ENCODE measurements at places on chromosomes 1 and 21.
A peak's percentile ranks its signal among the peaks of the same experiment; 100 is the strongest.

DNA sequence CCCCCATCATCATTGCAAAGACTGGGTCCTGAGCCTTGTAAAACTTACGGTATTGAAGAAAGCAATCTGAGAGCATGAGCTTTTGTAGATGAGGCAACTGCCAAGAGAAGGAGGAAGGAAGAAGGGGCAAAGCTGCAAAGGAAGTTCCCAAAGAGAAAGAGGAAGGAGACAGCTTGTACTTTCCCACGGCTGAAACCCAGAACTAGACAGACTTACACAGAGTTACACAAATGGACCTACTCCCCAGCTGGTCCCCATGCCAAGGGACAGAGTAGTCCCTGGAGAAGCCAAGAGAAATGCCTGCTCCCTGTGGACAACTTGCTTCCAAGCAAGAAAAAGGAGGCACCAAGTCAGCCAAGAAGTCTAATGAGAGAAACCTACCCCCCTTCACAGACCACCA lies 22.6 kb downstream of the SLC5A9 start:
- no peak for DNase-seq

DNA sequence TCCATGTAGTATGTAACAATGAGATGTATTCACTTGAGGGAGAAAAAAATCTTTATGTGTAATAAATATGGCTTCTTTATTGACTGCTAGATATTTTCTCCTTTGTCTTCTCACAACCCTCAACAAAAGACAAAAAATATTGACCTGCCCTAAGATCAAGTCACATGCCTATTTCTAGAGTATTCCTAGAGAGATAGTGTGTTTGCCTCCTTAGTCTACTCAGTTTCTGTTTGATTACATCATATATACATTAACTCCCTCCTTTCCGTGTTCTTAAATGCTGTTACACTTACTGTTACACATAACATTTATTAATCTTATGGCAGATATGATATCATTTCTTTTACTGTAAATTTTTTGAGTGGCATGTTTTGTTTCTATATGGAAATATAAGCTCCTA lies 281.6 kb upstream of the RGS18 start:
- no peak for DNase-seq

GRCh38 chr1:45982359-45982758 lies 150.1 kb downstream of the PIK3R3 start:
- DNase-seq: no peak

- DNase-seq: no peak
These were observed 7.0 kb downstream of the TMEM61 start for GRCh38 chr1:54987427-54987826.

DNA sequence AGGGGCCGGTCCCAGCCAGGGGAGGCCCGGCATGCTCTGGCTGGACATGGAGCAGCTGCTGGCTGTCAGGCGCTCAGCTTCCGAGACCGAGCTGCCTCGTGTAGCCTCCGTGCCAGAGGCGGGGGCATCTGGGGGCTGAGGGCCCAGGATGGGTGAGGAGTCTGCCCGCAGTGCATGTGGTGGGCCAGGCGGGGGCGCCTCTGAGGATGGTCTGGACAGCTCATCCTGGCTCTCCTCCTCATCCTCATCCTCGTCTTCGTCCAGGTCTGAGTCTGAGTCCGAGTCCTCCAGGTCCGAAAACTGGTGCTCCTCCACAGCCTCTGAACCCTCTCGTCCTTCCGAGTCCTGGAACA lies 28.9 kb upstream of the EDN2 start:
- no peak for DNase-seq

DNA sequence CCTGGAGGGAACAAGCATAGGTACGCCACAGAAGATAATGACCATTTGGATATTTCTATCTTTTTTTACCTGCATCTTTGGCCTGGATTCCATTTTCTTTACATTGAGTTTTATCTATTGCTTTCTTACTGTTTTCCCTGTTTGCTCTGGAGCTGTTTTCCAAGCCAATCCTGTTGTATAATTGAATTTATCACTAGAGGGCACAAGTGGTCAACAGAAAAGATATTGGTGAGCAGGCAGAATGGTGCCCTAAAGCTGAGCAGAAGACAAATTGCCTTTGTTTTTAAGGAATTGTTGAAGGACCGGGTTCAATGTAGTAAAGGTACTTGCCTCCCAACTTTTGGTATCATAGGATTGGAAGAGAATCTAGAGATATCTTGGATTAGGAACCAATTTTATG lies 152.8 kb downstream of the PPP1R12B start:
- peak; percentile 47 for DNase-seq

- DNase-seq: no peak
These were observed 513.8 kb upstream of the ZP4 start for GRCh38 chr1:238404481-238404880.

GRCh38 chr1:4345094-4345493 lies 309.3 kb upstream of the AJAP1 start:
- DNase-seq: no peak

- DNase-seq: no peak
These were observed 18.6 kb downstream of the ACOT11 start for GRCh38 chr1:54566438-54567141.

GRCh38 chr1:242784807-242785206 lies 260.3 kb upstream of the PLD5 start:
- no peak for DNase-seq

DNA sequence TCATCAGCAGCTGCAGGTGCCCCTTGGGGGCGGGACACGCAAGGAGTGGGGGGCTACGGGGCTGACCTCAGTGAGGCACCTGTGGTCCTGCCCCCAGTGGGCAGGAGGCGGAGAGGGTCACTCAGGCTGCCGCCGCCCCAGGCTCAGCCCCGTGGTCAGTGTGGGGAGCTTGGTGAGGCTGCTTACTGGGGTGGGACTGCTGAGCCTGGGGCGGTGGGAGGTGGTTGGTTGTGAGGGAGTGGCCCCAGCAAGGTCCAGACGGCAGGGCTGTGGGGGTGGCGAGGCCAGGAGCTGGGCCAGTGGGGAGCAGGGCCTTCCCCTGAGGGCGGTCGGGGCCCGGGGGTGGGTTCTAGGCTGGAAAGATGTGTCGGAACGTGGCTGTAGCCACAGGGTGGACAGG lies 14.3 kb downstream of the PFKL start:
- no peak for DNase-seq

GRCh38 chr1:27994060-27994459 lies 34.3 kb downstream of the XKR8 start:
- DNase-seq: no peak

GRCh38 chr1:8420318-8420717 lies 102.4 kb downstream of the SLC45A1 start:
- no peak for DNase-seq

- no peak for DNase-seq
These were observed 4.1 kb downstream of the RGS18 start for GRCh38 chr1:192162376-192162775.

DNA sequence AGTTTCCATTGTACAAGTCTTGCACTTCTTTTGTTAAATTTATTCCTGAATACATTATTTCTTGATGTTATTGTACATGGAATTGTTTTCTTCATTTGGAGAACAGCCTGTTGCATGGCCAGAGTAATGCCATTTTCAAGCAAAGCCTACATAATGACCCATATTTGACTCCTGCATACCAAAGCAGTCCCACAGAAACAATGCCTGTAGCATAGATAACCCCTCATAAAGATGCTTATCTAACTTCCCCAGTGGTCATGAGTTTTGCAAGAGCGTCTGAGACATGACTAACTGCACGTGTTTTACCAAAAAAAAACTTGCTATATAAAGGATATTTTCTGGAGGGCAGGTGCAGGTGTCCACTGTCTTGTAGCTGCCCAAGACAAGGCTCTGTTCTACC lies 30.3 kb upstream of the RLF start:
- no peak for DNase-seq

GRCh38 chr1:91806181-91806768 lies 79.7 kb downstream of the TGFBR3 start:
- DNase-seq: peak; percentile 84

DNA sequence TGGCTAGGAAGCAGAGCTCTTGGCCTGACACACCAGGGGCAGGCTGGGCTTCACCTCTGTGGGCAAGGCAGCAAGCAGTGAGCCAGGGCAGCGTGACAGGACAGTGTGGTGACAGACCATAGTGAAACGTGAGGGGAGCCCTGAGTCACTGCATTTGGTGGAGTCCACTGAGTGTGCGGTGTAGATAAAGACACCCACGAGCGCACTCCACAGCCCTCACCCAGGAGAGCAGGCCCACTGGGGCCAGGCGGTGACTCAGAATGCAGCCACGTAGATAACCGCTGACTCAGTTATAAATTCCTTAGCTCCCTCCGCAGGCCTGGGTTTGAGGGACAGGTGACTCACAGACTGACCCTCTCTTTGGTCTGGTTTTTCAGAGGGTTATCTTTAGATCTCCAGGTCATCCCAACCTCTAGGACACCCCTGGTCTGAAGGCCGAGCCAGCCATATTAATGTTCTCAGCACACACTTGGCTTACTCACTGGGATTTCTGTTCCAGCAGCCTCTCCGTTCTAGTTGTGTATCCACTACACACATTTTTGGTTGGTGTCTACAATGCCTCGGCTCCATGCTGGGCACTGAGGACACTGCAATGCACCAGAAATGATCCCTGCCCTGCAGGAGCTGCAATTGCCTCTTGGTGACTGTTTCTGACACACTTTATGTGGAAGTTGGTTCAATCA lies 90.2 kb upstream of the TSPAN2 start:
- DNase-seq: peak; percentile 91

GRCh38 chr1:53066488-53066887 lies 4.5 kb downstream of the PODN start:
- DNase-seq: no peak

GRCh38 chr1:152646656-152647055 lies 16.5 kb upstream of the LCE2D start:
- DNase-seq: no peak

- DNase-seq: no peak
These were observed 94.4 kb downstream of the PDE9A start for GRCh38 chr21:42747746-42748351.

DNA sequence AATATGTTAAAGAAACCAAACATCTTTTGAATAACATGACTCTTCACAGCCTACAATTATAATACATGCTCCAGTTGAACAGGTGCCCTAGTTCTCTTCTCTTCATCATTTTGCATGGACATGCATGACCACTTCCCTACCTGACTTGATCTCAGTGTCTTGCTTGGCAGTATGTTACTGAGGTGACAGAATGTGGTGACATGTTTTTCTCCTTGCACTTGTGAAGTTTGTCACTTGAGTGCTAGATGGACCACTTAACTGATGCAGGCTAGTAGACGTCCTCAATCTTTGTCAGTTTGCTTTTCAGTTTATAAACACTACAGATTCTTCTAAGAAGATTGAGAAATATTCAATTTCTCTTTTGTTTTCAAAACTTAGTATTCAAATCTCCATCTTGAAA lies 10.1 kb upstream of the KRTAP13-2 start:
- DNase-seq: no peak

DNA sequence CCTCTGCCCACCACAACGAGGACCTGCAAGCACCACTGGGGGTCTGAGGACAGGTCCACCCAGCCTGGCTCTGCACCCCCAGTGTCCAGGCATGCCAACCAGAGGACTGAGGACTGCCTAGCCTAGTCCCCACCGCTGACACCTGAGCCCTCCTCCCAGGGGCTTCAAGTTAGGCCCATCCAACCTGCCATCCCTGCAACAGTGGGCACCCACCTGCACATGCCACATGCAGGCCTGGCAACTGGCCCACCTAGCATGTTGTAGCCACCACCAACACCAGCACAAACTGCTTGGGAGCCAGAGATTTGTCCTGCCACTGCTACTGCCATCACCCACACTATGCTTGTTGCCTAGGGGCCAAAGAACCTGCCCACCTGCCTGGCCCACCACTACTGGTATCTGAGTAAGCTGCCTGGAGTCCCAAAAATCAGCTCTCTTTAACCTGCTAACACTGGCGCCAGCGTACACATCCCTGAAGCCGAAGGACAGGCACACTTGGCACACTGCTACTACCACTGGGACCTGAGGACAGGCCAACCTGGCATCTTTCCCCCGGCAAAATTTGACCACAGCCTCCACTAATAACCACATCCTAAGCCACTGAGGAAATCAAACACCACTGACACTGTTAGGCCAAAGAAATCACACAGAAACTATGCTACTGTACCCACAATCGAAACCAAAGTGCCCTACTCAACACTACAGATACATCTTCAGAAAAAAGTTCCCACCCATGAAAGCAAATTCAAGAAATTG lies 61.5 kb downstream of the PSMG1 start:
- no peak for DNase-seq

DNA sequence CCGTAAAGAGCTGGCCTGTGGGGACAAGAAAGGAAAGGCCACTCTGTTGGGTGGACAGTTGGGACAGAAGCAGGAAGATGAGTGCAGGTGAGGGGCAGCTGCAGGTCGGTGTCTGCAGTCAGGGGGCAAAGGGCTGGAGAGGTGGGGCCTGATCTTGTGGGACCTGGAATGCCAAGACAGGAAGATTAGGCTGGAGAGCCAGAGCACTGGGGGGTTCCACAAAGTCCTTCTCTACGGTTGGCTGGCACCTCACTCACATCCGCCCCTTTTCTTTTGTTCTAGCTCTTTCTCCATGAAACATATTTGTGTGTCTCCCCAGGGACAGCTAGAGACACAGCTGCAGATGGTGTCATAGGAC lies 404.1 kb downstream of the PTPRU start:
- no peak for DNase-seq

DNA sequence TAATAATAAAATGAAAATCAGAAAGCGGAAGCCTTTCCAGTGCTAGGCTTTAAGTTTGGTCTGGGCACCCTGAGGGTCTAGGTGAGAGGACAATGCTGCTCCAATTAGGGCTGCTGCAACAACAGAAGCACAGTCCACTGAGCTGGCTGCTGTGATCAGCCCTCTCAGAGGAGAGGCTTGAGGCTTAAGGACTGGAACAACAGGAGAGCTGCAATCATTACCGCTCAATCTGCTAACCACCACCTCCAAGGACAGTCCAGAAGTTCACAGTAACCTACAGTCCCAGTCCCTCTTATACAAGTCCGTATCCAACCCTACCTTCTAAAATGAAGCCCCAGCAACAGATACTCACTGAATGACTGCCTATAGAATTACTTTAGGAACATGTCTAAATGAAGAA lies 62.1 kb downstream of the USP24 start:
- DNase-seq: no peak

DNA sequence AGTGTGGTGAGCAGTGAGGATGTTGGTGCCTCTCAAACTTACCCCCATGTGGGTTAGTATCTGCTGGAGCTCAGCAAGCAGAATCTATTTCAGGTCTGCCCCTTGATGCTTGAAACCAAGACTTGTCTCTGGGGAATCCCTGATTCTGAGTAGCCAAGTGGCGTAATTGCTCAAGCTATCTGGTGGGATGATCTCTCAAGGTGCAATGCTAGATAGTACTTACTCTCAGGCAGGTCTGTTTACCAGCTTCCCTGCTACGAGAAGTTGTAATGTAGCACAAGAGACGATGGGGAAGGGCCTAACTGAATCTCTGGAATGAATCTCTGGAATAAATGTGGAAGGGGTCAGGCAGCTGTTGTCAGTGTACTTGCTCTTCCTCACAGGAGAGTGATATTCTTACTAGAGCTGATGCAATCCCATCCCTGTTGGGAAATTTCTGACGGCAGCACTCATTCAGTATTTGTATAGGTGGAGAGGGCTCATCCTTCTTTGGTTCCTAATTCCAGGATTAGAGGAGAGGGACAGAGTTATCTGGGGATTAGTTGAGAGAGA lies 65.4 kb downstream of the MACF1 start:
- peak; percentile 83 for DNase-seq

- no peak for DNase-seq
These were observed 122.3 kb downstream of the MACF1 start for GRCh38 chr1:39326836-39327235.
